ENCODE measurements at places on chromosomes 13 and 19.

DNA sequence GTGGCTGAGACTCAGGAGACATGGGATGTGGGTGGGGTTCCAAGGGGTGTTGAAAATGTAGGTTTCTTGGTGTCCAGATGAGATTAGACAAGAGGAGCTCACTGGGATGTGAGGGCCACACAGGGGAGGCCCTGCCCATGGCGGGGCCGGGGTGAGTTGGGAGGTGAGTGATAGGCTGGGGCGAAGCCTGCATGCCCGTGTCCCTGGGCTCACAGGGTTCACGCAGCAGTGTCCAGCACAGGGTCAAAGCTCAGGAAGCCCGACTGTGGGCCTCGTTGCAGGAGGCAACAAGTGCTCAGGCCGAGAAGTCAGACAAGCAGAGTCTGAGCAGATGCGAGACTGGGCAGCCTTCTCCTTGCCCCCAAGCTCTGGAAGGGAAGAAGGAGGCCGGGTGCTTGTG, 27.2 kb downstream of the CCDC8 start:
- no peak for DNase-seq

GRCh38 chr19:16309643-16310042, 15.0 kb upstream of the KLF2 start:
- no peak for DNase-seq

DNA sequence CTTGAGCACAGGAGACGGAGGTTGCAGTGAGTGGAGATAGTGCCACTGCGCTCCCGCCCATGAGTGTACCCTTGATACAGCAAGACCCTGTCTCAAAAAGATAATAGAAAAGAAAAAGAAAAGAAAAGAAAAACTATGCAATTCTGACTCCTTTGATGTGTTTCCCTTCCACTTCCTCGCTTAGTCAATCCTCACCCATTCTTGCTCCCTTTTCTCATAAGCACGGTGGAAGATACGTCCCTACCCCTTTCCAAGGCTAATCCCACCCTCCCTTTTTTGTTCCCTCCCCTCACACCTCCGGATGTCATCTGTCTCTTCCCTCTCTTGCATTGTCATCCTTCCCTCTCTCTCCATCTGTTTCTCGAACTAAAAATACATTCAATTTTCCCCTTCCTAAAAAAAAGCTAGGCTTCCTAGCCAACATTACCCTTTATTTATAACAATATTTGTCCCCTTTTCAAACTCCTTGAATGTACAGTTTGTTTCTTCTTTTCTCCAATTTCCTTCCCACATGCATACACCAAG, 40.5 kb upstream of the ITM2B start:
- DNase-seq: no peak

- DNase-seq: peak; percentile 81
Measured at GRCh38 chr19:17751103-17751911, at the start of gene FCHO1. Gene FCHO1, plus strand, starts transcription at chr19:17751477. Its CDS starts 3,688 bp downstream, at chr19:17755165.

DNA sequence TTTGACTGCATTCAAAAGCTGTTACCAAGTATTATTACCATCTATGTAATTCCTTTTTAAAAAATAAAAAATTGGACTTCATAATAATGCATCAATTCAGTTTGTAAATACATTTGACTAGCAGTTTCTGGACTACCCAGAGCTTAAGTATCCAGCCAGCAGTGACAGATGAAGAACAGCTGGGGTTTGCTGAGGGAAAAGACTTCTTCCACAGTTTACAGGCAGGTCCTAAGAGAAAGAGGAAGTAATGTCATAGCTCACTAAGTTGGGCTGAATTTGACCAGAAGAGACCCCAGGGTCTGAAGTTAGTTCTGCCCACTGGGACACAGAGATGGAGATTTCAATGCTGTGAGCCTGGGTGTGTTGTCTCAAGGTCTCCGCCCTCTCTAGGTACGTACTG, 96.4 kb downstream of the MBNL2 start:
- no peak for DNase-seq

GRCh38 chr13:77000475-77000874, 8.6 kb downstream of the CLN5 start:
- no peak for DNase-seq

GRCh38 chr13:45728759-45729158, 26.6 kb downstream of the CBY2 start:
- DNase-seq: no peak

DNA sequence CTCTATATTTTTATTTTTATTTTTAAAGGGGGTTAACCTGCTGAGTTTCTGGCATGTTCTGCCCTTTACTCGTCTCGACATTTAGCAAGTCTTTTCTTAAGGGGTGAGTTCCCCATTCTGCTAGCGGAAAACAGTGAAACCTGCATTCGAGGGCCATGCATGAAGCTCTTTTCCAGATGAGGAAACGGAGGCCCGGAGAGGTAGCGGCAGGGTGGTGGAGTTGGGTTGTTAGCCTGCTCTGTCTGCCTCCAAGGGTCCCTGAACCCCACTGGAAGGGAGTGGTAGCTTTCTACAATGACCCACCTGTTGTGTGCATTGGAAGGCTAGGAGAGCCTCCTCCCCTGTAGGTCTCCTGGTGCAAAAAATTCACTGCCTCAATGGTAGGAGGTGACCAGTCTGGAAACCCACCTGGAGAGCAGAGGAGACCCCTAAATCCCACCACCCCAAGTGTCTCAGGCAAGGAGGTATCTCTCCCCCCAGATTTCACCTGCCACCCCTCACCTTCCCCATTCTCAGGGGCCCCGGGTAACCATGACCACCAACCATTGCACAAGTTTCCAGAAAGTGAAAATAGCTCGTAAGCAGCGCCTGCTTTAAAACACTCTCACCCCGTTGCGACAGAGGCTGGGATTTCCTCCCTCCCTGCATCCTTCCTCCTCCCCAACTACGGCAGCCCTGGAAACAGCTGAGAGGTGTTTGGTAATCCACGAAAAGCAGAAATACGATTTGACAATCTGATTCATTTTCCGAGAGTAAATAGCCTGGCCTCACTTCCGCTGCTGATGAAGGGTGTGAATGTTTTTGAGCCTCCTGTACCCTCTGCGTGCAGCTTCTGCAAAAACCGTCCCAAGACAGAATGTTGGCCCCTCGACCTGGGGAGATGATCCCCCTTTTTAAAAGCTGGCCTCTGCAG, 3.5 kb downstream of the KLF2 start:
- no peak for DNase-seq

DNA sequence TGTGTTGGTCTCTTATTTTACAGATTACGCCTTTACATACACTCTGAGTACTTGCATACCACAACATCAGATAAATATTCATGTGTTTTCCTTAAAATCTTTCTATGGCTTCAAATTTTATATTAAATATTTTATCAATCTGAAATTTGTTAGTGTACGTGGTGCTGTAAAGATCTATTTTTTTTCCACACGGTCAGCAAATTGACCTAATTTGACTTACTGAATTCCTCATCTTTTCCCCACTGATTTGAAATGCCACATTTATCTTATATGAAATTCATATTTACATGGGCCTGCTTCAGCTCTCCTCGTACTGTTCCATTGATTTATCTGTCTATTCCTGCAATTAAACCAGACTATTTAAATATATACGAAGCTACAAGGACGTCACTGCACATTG, 433.8 kb upstream of the ZNF507 start:
- no peak for DNase-seq

GRCh38 chr13:42800109-42800643, 18.8 kb downstream of the FAM216B start:
- no peak for DNase-seq

GRCh38 chr19:33806434-33806881, 9.8 kb downstream of the KCTD15 start:
- DNase-seq: no peak

DNA sequence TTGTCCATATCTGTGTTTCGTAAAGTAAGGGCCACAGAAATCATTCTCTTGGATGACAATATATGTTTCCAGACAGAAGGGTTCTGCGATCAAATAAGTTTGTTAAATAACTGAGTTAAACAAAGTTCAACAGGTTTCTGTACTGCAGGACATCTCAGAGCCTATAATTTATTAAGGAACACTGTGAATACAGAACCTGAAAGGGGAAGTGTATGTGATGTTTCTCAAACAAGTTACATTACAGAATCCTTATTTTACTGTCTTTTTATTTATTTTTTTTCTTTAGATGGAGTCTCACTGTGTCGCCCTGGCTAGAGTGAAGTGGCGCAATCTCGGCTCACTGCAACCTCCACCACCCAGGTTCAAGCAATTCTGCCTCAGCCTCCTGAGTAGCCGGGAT, 55.4 kb upstream of the GTF2F2 start:
- no peak for DNase-seq

GRCh38 chr19:48484931-48485612, 15.9 kb downstream of the CYTH2 start:
- no peak for DNase-seq

DNA sequence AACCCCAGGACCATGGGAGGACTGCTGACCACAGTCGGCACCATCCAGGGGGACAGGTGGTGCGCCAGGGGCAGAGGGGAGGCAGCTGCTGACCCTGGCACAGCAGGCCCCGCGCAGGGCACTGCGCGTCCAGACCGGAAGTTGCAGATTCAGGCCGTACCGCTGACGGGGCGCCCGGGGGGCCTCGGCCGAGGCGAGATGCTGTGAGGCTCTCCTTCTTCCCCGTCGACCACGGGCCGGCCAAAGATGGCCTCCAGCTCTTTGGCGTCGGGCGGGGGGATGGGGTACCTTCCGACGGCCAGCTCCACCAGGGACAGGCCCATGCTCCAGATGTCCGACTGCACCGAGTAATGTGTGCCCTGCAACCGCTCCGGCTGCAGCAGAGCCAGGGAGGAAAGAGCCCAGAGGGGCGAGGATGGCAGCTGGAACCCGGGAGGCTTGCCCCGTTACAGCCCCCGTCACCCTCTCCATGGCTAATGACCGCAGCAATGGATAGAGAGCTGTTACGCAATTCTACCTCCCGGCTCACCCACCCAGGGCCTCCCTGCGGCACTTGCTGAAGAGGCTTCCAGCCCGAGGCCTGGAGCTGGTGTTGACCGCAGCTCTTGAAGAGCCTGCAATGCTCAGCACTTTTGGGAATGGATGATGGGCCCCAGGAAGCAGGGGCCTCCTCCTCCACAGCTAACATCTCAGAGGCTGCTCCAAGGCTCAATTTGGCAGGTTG, 24.7 kb downstream of the MAP2K2 start:
- no peak for DNase-seq

DNA sequence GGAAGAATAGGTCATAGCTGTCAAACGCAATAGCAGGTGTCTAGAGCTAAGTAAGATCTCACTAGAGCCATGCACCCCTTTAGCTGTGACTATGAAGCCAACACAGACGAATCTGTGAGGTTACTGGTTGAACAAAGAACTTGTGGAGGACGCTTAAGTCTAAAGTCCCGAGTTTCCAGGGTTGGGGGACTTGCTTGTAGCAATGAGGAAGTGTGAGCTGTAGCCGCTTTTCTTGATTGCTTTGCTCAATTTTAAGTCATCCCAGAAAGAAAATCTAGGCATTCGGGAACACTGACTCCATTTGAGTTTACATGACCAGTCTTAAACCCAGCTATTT, 1.6 kb downstream of the GPC5 start:
- DNase-seq: no peak

- no peak for DNase-seq
Measured at GRCh38 chr13:41286370-41286769, 23.0 kb upstream of the MTRF1 start.
